Sciatic nerve (tissue), 2 donors: ENCODE measurements at places on chromosomes 16 and 17.
A peak's percentile ranks its signal among the peaks of the same experiment; 100 is the strongest.

GRCh38 chr17:39618246-39618913 is 8.4 kb upstream of the PPP1R1B start:
- no peak for DNase-seq

- no peak for DNase-seq
Measured at GRCh38 chr16:51766739-51767138, 615.7 kb upstream of the SALL1 start.

GRCh38 chr17:82893779-82894178 is 54.0 kb upstream of the ZNF750 start:
- no peak for DNase-seq

- DNase-seq, result peak; percentile 81
Measured at GRCh38 chr17:29005936-29006511, at the start of gene SEZ6. TSS of gene SEZ6 (minus strand) at chr17:29006033. CDS start at chr17:29005869, 164 bp downstream.

DNA sequence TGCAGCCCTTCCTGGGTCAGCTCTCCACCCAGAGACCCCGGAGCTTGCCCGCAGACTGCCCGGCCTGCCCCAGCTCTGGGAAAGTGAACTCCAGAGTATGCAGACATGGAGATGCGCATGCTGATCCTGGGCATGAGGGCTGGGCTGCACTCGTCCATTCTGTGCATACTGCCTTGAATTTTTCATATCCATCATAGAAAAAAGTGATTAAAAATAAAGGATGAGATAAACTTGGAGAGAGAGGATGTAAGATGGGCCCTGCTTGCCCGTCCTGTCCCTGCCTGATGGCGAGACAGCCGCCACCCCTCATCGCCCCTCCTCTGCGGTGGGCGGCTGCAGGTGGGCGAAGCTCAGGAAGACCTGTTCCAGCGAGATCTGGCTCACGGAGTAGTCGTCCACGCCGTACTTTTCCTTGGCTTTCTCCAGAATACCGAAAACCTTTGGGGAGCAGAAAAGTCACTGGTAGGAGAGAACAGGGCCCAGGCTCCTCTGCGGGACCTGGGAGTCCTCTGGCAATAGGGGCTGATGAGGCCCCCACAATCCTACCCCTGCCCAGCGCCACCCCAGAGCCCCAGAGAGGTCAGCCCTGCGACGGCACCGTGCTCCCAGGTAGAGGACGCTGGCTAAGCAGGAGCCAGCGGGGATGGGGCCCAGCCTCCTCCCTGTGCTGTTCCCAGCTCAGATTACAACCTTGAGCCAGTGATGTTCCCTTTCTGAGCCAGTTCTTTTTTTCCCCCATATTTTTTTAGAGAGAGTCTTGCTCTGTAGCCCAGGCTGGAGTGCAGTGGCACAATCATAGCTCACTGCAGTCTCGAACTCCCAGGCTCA is 8.7 kb upstream of the RNPS1 start:
- no peak for DNase-seq

- DNase-seq, result no peak
Measured at GRCh38 chr17:74779948-74780400, 3.8 kb upstream of the NAT9 start.

DNA sequence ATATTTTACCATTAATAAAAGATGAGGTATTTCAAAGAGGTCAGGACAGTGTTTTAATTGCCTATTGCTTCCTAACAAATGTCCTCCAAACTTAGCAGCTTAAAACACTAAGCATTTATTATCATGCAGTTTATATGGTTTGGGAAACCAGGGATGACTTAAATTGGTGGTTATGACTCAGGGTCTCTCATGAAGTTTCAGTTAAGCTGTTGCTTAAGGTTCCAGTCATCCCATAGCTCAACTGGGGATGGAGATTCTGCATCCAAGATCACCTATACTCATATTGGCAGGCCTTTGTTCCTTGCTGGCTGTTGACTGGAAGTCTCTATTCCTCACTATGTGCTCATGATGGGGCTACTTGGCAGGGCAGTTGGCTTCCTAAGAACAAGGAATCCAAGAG is 1329.9 kb upstream of the GOT2 start:
- no peak for DNase-seq

GRCh38 chr17:9057310-9057709 is 36.0 kb downstream of the NTN1 start:
- DNase-seq, result no peak

- no peak for DNase-seq
Measured at GRCh38 chr16:48499923-48500381, 110.0 kb downstream of the N4BP1 start.

- DNase-seq, result no peak
Measured at GRCh38 chr17:66443166-66443565, 140.8 kb downstream of the PRKCA start.

- DNase-seq, result no peak
Measured at GRCh38 chr16:86086471-86086870, 187.5 kb downstream of the IRF8 start.

DNA sequence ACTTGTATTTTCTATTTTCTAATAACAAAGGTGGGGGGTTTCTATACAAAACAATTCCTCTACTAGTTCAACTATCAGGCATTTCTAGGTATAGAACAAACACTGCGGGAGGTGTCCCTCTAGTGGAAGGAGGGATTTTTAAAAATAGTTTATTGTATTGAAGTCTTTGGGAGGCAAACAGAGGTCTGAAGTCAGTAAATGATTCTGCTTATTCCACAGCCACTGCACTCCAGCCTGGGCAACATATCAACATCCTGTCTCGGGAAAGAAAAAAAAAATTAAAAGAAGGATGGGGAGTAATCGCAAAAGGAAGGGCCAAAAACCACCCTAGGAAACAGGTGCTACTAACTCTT is 648 bp upstream of the ERCC4 start:
- DNase-seq, result no peak
